ENCODE measurements at places on chromosomes 1 and 21.

DNA sequence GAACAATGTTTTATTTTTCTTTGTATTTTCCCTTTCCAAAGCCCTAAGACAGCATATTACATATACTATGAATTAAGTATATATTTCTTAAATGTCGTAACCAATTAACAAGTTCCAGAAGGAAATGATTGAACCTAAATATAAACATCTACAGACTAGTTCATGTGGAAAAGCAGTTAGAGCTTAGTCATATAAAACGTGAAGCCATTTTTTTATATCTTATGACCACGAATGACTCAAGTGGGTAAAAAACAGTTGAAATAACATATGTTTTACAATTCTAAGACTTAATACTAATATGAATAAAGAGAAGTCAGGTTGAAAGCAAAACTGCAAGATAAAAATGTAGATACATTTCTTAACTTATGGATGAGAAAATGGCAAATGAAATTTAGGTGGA lies 307.3 kb downstream of the BRINP3 start:
- no peak for DNase-seq

- DNase-seq: no peak
Measured at GRCh38 chr1:3307359-3307758, 147.1 kb upstream of the ARHGEF16 start.

- no peak for DNase-seq
Measured at GRCh38 chr1:52970149-52970548, 43.1 kb downstream of the SCP2 start.

DNA sequence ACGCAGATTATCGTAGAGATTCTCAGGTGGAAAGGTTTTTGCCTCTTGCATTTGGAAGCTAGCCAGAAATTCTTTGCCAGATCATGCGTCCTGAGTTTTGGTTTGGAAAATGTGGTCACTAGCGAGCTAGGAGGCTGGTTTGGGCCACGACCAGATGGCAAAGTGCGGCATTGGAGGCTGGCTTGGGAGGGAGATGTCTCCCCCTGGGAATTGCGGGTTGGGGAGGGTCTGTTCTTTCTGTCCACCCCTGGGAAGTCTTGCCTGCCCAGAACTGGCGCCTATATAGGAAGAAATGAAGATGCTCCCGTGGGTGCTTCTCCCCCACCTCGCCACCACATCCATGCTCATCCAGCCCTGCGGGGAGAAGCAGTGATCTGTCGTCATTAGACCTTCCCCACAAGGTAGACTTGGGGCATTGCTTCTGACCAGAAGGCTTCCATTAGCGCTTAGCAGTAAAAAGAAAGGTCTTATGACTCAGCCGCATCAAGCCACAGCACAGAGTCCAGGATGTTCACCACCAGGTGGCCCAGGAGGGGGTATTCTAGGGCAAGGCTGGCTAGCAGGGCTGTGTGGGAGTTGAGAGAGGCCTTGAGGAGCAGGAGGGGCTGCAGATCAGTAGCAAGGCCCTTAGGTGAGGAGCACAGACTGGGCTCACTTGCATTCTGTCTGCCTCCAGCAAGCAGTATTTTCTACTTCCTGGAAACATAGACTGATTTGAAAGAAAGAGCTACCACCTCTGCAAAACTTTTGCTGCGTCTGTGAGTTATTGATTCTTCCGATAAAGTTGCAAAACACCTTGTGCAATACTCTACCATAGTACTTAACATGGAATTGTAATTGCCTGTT lies 1.5 kb upstream of the PTP4A2 start:
- peak; percentile 43 for DNase-seq

GRCh38 chr1:186442651-186443375 lies 18.1 kb downstream of the PDC start:
- no peak for DNase-seq

DNA sequence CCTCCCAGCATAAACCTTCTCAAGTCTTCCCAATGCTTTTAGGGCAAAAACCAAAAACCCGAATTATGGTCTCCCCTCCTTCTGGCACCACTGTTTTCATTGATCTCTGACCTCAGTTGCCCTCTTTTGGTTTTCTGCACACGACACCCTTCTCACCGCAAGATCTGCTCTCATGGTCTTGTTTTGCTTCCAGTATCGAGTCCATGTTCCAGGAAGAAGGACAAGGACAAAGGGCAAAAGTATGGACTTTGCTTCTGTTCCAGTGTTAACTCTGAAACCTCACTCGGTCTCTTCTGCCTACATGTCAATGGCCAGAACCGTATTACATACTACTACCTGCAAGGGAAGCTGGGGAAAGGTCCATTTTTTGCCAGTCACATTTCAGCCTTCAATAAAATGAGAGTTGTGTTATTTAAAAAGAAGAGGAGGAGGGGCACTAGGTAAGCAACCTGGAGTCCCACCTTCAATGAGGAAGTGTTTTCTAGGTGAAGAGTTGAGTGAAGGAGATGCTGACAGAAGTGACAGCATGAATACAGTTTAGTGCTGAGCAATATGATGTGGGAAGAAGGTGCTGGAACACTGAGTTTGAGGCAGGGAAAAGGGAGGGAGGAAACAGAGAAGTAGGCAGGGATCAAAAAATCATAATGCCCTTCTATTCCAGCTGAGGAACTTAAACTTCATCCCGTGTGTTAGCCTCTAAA lies 183.4 kb downstream of the FGGY start:
- no peak for DNase-seq

- DNase-seq: no peak
Measured at GRCh38 chr1:197464044-197464443, 196.0 kb downstream of the CRB1 start.

DNA sequence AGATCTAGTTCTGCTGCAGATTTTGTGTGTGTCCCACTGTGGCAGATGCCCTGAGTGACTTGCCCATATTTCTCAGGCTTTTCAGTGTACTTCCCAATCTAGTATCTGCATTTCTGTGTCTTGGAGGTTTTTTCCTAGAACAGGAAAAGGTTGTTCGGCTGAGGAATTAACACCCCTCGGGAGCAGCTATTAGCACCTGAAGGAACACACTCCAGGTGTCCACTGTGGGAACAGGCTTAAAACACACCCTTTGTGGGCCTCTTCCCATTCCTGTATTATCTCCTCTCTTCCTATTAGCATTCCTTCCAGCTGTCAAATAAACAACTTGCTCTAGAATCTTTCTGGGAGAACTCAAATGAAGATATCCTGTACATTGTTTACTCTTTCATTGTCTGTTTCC lies 178.3 kb downstream of the HMCN1 start:
- no peak for DNase-seq

- peak; percentile 85 for DNase-seq
Measured at GRCh38 chr1:93878889-93879586, at the start of gene DNTTIP2. DNTTIP2 (minus strand) TSS chr1:93879206; CDS start chr1:93879148, 58 bp downstream.

DNA sequence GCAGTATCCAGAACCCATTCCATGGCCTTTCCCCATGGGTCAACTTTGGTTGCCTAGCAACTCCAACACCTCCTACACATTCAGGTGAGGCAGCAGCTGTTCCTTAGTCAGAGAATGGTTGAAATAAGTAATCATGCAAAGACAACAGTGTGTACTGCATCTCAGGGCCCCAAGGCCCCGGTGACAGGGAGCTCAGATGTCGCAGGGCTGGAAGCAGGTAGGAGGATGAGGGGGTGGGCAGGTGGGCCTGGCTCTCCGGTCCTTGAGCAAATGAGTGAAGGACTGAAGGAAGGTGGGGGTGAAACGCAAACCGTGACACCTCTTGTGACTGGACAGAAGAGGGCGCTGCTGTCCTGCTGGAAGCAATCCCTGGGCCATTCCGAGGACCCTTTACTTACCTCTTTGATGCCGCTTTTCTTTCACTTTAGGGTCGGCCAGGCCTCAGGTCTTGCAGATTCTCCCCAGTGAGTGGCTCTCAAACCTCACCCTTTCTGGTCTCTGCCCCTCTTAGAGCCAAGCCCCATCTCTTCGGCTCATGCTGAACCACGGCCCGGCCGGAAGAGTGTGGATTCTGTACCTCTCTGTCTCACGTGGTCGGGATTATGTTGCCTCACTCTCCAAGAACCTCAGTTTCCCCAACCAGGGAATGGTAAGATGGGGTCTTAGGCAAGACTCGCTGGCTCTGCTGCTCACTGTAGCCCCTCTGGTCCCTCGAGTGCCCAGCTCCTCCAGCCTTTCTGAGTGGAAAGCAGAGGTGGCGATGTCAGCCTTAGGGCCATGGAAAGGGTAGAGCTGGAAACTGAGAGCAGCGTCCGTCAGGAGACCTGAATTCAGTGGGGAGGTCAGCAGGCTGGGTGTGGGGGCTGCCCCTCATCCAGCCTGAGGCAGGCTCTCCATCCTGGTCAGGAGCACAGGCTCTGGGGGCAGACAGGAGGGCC lies 5.6 kb upstream of the KCNA10 start:
- DNase-seq: peak; percentile 10

DNA sequence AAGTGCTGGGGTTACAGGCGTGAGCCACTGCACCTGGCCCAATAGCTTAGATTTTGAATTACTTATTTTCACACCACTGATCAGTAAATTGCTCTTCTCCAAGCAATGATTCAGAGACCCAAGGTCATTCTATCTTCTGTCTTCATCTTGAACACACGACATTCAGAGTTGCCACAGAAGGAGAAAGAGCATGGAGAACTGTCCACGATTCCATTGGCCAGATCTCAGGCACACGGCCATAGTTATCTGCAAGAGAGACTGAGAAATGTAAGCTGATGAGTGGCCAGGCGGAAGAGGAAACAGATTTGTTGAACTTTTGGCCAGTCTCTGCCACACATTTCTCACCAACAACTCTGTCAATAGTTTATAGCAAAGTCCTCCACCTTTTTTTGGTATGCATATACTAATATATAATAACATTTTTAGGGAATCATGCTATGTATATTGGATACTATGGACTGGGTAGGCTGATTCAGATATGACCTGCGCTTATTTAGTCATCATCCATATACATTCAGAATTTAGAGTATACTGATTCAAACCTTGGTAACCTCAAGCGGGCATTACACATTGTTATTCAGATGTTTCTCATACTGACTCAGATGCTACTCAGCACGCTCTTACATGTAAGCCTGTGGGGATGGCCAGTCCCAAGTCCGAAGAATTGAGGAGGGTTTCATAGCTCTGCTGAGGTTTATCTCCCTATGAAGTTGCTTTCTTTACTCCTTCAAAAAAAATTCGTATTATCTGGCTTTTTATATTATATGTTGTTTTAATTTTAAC lies 25.5 kb upstream of the CAP1 start:
- DNase-seq: no peak

DNA sequence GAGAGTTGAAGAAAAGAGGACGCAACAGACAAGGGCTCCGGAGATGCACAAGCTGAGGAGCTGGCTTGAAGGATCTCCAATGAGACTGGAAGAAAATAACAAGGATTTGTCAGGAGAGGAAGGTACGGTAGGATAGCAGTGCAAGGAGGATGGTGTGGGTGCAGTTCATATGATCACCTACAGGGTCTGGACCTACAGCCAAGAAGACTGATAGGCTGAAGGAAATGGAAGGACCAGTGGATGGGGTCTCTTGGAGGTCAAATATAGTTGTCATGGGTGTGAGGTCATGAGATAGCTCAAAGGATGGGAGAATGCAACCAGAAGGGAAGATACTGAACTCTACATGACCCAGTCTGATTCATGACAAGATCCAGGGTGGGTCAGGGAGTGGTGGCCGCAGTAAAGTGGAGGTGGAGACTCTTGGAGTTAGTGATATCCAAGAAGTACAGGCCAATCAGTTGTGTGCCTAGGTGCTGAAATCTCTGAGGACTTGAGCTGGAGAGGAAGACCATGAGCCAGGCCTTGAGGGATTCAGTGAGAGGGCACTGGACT lies 15.3 kb upstream of the KANK4 start:
- DNase-seq: no peak

DNA sequence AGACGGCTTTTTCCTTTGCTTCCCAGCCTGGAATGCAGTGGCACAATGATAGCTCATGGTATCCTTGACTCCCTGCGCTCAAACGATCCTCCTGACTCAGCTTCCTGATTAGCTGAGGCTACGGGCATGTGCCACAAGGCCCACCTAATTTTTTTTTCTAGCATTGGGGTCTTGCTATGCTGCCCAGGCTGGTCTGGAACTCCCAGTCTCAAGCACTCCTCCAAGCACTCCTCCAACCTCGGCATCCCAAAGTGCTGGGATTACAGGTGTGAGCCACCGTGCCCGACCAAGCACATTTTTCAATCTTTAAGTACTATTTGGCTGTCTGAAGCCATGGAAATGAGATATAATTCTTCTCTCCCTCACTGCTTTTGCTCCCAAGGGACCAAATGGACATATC lies 58.7 kb downstream of the MAB21L3 start:
- DNase-seq: no peak

GRCh38 chr1:43360616-43361015 lies 1.8 kb downstream of the CDC20 start:
- DNase-seq: no peak

GRCh38 chr1:18705811-18706210 lies 75.2 kb downstream of the PAX7 start:
- DNase-seq: no peak

DNA sequence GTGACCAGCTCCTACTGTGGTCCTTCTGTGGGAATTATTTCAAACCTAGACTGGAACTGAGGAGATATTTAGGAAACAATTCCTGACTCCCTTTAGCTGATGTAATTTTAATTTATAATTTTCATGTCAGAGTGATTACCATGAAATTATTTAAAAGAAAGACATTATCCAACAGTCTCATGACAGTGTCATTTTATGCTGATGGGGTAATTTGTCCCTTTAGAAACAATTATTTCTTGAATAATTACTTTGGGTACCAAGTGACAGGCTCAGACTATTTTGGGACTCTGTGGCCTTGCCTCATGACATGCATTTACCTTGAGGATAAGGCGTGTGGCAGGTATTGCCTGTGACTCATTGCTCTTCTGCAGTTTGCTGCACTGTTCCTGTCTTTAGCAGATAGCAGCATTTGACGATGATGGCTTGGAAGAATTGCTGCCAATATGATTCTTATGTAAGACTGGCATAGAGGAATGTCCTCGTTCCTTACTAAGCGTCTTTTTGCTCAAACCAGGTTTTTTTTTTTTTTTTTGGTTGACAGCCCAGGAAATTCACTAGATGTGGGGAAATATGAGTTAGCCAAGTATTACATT lies 206.0 kb upstream of the HMCN1 start:
- no peak for DNase-seq

GRCh38 chr1:86998727-86999126 lies 84.3 kb downstream of the HS2ST1 start:
- DNase-seq: no peak

DNA sequence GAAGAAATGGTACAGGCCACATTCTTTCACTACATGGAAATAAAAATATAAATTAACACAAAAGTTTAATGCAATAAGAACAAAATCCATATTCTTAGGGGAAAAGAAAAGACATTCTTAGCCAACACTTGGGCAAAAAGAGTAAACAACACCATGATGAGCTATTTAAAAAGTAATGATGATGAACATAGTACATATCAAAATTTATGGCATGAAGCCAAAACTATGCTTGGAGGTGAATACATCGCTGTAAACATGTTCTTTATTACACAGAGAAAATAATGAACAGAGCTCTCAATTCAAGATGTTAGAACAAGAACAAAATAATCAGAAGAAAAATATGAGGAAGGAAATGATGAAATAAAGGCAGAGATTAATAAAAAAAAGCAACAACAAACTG lies 158.2 kb downstream of the ZSCAN20 start:
- DNase-seq: no peak
